Stimulated activated CD8-positive, alpha-beta memory T cell treated with anti-CD3 and anti-CD28 coated beads, Interleukin-12 subunit alpha, Interleukin-12 subunit beta, amount 100 ng/mL, for 4 hours (primary cell): ENCODE measurements at places on chromosomes 1 and 21.
A peak's percentile ranks its signal among the peaks of the same experiment; 100 is the strongest.

DNA sequence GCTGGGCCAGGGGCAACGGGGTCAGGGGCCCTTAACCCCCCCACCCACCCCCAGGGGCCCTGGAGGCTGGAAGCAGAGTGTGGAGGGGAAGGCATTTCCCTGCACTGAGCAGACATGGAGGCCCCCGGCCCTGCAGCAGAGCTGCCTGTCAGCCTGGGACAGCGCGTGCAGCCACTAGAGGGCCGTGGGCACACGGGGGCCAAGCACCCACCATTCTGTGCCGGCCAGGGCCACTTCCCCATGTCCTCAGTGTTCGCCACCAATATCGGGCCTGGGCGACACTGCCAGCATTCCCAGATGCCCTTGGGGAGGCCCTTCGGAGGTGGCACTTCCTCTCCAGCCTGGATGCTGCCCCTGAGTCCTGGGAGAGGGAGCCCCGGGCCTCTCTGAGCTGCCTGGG, 23.2 kb upstream of the ARHGEF16 start:
- DNase-seq = no peak

- no peak for DNase-seq
Observed at GRCh38 chr1:30043256-30043655, 680.1 kb downstream of the MATN1 start.

GRCh38 chr1:75293270-75293669, 159.1 kb downstream of the LHX8 start:
- DNase-seq = no peak

GRCh38 chr1:166999075-166999474, 10.0 kb downstream of the MAEL start:
- DNase-seq = no peak

DNA sequence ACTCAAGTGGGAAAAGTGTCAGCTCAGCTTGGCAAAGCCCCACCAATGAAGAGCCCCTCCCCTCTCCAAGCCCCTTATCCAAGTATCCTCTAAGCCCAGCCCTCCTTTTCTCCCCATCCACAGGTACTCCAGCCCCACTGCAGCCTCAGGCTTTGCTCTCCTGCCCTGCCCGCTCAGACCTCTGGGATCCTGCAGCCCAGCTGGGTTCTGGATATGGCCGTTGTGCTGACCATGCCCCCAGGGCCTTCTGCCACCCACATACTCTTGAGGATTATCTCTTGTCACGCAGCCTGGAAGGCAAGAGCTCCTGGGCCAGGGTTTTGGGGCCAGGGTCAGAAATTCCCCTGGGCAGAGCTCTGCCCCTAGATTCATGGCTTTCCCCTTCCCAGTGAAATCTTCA, 4.7 kb downstream of the SHISA4 start:
- no peak for DNase-seq

DNA sequence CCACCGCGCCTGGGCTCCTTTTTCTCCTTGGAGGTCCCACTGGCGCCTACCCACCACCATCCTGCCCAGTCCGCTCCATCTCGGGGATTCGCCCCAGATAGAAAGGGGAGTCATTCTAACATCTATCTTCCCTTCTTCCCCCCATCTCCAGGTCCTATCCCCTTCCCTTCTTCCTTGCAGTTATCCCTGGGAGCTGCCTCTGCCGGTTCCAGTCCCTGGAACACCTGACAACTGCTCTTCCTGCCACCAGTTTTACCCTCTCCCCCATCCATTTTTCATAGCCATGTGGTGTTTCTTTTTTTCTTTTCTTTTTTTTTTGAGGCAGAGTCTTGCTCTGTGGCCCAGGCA, 12.0 kb upstream of the COL16A1 start:
- DNase-seq = no peak

- DNase-seq = no peak
Observed at GRCh38 chr1:61081144-61081685, 1.1 kb upstream of the NFIA start.

GRCh38 chr1:26531651-26532131, 2.1 kb downstream of the RPS6KA1 start:
- no peak for DNase-seq

DNA sequence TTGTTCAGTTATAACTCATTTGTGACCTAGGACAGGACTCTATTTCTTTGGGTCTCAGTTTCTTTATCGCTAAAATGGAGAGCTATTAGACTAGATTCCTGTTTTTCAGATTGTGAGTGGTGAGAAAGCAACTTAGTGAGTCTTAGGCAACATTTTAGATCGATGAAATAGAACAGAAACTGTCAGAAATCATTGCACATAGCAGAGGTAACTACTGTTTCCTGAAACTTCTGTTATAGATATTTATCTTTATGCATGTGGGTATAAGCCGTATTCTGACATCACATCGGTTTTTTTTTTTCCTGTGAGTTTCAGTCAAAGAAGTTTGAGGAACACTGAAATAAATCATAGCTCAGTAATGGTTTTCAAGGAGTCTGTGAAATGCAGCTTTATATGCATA, 42.1 kb upstream of the DNAJC6 start:
- no peak for DNase-seq

GRCh38 chr1:183139281-183139942, 46.7 kb upstream of the LAMC2 start:
- DNase-seq = no peak

DNA sequence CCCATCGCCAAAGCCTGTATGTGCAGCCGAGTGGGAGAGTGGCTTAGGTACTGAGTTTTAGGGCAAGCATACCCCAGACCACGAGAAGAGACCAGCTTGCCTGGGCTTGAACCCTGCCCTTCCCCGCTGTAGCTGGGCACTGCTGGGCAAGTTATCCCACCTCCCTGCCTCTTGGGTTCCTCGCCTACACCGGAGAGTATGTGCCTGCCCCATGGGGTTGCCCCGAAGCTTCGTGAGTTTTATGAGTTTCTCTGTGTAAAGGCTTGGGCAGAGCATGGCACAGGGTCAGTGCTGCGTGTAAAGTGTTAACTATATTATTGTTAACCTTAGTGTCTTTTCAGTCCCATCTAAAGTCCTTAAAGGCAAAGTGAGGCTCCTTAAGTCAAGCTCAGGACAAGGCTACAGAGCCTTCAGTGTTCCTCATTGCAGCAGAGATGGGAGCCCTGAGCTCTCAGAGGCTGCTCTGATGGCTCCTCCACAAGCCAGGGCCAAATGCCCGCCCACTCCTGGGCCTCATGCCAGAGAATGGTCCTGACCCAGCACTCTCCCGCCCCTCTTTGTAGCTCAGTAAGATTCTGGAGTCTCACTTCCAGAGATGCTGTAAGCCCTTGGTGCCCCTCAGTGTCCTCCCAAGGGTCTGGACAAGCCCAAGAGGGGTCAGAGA, 37.0 kb upstream of the KCNA10 start:
- no peak for DNase-seq

GRCh38 chr1:231691618-231692259, 65.1 kb downstream of the DISC1 start:
- no peak for DNase-seq

DNA sequence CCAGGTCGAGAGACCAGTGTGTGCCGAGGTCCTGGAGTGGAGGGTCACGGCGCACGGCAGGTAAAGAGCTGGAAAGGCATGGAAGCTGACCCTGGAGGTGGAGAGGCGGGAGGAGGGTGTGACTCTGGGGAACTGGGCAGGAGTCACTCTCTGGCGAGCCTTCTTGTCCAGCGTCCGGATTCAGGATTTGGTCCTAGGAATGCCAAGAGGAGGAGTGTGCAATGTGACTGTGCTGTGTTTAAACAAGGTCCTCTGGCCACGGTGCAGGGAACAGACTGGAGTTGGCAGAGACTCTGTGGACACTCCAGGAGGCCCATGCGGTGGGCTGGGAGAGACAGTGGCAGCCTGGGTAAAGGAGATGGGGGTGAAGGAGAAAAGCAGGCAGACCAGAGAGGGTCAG, 64.2 kb upstream of the CASZ1 start:
- no peak for DNase-seq

DNA sequence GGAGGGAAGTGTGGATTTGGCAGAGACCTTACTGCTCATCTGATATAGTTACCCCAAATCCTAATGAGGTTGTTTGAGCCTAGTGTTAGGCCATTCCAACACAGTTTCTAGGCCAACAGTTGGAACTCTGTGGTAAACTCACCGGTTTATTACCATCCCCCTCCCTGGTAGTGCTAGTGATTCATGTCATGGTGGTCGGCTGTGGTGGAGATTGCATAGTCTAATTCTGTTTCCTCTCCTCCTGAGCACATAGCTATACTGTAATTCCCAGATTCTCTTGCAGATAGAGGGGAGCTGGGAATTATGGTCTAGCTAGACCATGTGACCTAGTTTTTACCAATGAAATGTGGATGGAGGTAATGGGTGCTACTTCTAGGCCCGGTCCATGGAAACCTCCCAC, 123.7 kb upstream of the KIF26B start:
- DNase-seq = no peak

- peak; percentile 3 for DNase-seq
Observed at GRCh38 chr1:240611619-240612480, at the start of gene GREM2. Gene GREM2, minus strand, starts transcription at chr1:240612155. Its CDS starts 118,680 bp downstream, at chr1:240493475.

DNA sequence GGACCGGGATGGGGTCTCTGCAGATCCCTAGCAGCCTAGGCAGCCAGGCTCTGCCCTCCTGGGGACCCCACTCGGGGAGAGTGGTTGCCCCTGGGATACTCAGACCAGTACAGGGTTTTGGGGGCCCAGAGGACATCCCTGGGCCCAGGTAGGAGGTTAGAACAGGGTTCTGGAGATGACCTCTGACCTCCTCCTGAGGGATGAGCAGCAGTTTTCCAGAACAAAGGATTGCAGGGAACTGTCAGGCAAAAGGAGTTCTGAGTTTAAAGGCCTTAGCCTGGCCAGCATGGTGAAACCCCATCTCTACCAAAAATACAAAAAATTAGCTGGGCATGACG, 20.4 kb upstream of the VPS13D start:
- DNase-seq = no peak

DNA sequence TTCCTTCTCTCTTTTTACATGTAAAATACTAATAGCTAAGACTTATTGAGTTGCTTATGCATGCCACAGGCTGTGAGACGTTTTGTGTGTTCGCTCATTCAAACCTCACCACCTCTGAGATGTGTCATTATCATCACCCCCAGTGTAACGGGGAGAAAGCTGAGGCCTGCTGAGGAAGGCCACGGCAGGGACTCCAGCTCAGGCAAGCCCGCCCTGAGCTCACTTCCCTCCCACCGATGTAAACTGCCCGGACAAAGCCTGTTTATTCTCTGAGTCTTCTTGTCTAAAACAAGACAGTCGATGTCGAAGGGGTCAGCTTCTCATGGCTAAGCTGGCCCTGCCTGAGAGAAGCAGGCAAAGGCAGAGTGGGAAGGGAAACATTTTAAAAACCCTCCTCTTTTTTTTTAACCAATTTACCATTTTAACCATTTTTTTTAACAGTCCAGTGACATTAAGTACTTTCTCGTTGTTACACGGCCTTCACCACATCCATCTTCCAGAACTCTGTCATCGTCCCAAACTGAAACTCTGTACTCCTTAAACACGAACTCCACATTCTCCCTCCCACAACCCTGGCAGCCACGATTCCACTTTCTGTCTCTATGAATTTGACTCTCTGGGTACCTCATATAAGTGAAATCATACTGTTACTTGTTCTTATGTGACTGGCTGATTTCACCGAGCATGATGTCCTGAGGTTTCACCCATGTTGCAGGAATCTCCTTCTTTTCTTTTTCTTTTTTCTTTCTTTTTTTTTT, 204.8 kb upstream of the GALNT2 start:
- no peak for DNase-seq

- no peak for DNase-seq
Observed at GRCh38 chr1:183239793-183240525, 53.9 kb downstream of the LAMC2 start.

GRCh38 chr1:68206848-68207689, 25.3 kb downstream of the WLS start:
- no peak for DNase-seq

DNA sequence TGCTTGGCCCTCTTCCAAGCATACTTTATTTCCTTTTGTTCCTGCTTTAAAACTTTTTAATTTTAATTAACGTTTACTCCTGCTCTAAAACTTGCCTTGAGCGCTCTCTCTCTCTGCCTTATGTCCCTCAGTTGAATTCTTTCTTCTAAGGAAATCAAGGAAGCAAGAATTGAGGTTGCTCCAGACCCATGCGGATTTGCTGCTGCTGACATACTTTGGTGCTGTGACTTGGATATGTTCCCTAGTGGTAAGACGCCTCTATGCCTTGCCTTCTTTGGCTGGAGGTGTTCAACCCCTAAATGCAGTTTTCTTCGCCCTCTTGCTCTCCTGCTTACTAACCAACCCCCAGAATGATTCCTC, 148.1 kb downstream of the ADSS2 start:
- no peak for DNase-seq

- DNase-seq = no peak
Observed at GRCh38 chr1:241990040-241990439, 8.9 kb downstream of the MAP1LC3C start.

GRCh38 chr1:46485564-46486431, 3.8 kb upstream of the DMBX1 start:
- no peak for DNase-seq

GRCh38 chr1:11645670-11646265, 8.5 kb downstream of the FBXO2 start:
- DNase-seq = peak; percentile 47

DNA sequence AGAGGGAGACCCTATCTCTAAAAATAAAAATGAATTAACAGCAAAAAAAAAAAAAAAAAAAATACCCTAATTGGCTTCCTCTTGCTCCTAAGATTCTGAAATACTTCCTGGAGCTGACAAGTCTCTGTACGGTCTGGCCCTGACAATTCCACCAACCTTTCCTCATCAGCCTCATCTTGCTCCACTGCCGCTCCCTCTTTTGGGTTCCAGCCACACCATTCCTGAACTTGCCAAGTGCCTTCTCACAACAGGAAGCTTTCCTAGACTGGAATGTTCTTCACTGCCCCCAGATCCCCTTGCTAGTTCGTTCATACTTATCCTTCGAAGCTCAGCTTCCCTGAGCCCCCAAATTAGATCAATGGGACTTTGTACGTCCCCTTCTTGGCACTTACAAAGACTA, 37.0 kb downstream of the AKNAD1 start:
- no peak for DNase-seq

DNA sequence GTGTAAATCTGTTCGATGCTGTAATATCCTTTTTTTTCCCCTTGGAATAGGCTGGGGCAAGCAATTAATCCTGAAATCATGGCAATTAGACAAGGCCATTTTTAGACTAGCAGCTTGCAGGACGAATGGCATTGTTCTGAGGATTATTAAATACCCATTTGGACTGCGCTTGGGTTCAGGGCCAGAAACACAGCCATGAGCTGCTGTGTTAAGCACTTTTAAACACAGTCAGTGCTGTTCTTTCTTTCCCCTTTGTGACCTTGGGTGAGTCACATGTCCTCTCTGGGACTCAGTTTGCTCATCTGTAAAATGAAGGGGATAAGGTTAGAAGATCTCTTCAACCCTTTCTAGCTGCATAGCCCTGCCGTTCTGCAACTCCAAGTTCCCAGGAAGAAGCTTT, 58.6 kb upstream of the C8B start:
- DNase-seq = no peak
